ENCODE measurements at places on chromosomes 3 and 15.

DNA sequence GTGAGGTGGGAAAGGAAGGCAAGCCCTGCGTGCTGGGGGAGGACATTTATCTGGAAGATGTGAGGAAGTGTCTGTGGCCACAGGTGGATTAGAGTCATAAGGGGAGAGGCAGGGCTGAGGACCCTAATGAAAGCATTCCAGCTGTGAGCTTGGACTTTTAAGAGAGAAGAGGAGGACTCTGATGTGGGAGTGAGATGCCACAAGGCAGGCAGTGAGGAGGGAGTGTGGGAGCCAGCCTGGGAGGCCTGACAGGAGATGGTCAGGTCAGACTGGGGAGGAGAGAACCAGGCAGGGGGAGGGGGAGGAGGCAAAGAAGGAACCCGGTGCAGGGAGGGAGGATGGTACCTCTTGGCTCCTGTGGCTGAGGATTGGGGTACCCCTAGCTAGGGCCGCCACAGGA is 21.0 kb downstream of the MAPKAPK3 start:
- DNase-seq: no peak

GRCh38 chr3:179949869-179950268 is 86.9 kb downstream of the PEX5L start:
- DNase-seq: no peak

- no peak for DNase-seq
These were observed 127.6 kb upstream of the MEF2A start for GRCh38 chr15:99438224-99438585.

GRCh38 chr3:99626417-99626788 is 12.0 kb upstream of the COL8A1 start:
- DNase-seq: no peak

DNA sequence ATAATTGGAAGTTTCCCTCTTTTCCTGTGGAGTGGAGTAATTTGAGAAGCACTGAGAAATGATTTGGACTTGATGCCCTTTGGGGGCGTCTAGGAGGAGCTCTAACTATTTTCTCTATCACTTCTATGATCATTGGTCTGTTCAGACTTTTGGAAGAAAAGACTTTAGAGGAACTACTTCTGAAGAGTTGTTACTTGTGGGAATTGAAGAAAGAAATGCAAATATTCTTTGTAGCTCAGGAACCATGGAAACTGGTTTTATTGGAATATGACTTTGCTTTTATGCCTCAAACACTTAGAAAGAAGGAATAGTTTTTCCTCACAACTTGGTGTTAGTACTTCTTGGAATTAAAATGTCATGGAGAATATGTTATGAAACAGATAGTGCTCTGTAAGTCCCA is 122.0 kb upstream of the ALDH1A3 start:
- DNase-seq: no peak

GRCh38 chr3:94206291-94206690 is 143.4 kb downstream of the NSUN3 start:
- no peak for DNase-seq

DNA sequence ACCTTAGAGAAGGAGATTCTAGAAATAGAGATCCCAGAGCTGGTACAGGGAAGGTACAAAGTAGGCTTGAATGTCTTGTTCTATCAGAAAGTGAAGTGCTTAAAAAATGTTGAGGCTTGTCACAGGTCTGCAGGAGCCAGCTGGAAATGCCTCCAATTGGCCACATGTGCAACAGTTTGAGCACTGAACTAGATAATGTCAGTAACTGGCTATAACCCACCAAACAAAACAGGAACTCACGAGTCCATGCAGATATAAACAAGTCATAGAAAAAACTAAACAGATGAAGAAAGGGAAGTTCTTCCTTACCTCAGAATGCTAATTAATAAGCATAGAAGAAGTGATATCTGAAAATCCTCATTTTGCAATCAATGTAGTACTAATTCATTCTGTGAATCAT is 11.9 kb upstream of the TF start:
- DNase-seq: no peak

- DNase-seq: no peak
These were observed at the start of gene C3orf80 for GRCh38 chr3:160225176-160226025. C3orf80 (plus strand) TSS chr3:160225422; CDS start chr3:160225636, 214 bp downstream.

GRCh38 chr3:47731061-47731460 is 50.6 kb downstream of the SMARCC1 start:
- DNase-seq: no peak

GRCh38 chr15:60751985-60752952 is 273.3 kb upstream of the ICE2 start:
- no peak for DNase-seq

DNA sequence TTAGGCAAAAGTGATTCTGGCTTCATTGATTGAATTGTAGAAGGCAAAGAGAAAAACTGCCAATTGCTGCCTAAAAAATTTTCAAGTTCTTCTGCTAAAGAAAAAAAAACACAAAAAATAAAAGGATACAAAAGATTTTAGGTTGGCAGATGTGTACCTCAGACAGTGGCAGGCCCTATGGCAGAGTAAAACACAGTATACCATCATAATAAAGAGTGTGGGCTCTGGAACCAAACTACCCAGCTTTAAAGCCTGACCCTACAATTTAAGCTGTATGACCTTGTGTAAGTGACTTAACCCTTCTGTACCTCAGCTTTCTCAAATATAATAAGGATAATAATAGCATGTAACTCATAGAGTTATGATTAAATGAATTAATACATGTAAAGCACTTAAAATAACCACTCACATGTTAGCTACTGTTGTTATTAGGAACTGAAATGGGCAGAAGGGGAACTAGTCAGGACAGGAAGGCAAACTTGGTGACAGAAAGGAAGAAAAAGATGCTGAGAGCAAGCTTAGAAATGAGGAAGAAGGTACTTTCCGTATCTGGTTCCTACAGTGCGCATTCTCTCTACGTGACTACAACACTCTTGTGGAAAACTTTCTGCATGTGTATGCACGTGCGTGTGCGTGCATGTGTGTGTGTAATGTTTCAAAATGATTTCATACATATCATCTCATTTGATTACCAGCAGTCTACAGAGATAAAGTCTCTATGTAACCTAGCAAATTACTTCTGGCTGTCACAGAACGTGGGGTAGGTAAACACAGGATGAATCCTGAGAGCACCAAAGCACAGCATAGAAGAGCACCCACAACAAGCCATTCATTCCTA is 13.6 kb upstream of the GATM start:
- no peak for DNase-seq

DNA sequence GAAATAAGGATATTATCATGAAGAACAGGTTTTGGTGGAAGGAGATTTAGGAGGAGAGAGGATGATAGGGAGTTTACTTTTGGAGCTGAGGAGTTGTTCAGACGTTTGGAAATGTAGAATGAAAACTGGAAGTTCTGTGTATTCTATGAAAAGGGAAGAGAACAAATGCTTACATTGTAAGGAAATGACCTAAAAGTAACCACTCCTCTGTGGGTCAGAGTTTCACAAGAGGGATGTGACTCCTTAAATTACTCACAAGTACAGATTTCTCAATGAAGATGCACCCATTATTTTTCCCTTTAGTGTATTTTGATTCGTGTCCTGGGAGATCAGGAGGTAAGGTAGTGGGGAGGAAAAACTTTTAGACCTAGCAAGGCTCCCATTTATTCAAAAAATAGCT is 4.0 kb downstream of the RNF13 start:
- DNase-seq: no peak

GRCh38 chr3:37174532-37175126 is at the start of gene LRRFIP2:
LRRFIP2 (minus strand) TSS chr3:37174582; CDS start chr3:37148983, 25,599 bp downstream.
- no peak for DNase-seq

GRCh38 chr15:70257573-70258248 is 160.0 kb upstream of the TLE3 start:
- no peak for DNase-seq

GRCh38 chr3:141204343-141204742 is 27.3 kb upstream of the PXYLP1 start:
- DNase-seq: no peak

DNA sequence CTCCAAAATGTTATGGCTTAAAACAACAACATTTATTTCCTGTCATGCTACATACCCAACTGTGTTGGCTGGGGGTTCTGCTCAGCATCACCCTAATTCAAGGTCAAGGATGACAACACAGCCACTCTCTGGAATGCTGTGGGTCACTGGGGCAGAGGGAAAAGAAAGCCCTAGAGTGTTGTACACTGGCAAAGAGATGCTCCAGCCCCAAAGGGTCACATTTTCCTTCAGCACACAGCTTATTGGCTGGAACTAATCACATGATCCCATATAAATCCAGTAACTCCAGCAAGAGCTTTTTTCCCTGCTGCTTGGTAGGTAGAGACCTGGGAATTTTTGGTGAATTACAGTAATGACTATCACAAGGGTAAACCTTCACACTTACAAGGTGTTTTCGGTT is 1041.4 kb downstream of the NTRK3 start:
- no peak for DNase-seq

DNA sequence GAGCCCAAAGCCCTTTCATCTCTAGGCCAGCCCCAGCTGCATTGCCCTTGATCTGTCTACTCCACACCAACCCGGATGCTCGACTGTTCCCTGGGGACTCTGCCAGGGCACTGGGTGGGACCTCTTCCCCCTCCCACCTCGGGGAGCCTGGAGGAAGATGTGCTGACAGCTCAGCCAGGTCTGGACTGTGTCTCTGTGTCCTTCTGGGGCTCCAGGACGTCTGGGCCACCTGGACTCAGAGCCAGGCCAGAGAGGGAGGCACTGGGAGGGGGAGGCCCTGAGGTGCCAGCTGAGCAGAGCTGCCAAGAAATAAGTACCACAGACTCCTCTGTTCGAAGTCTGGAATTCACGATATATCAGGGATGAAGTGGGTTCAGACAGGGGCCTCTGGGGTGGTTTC is 5.8 kb upstream of the HCN4 start:
- no peak for DNase-seq

GRCh38 chr3:104961851-104962250 is 404.9 kb upstream of the ALCAM start:
- DNase-seq: no peak

Measured in stimulated activated CD8-positive, alpha-beta memory T cell treated with anti-CD3 and anti-CD28 coated beads, Interleukin-4, amount 100 ng/mL, for 4 hours (primary cell).